ENCODE measurements at places on chromosomes 7 and 10.

DNA sequence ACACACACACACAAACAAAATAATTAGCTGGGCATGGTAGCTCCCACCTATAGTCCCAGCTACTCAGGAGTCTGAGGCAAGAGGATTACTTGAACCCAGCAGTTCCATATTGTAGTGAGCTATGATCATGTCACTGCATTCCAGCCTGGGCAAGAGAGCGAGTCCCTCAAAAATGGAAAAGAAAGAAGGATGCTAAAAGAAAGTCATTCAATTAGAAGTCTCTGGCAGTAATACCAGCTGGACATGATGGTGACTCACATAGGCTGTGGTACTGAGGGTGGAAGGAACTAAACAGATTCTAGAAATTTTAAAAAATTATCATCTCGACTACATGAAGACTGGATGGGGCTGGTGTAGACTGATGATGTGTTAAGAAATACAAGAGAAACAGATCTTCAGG is 385.3 kb downstream of the ETV1 start:
- DNase-seq, result no peak

DNA sequence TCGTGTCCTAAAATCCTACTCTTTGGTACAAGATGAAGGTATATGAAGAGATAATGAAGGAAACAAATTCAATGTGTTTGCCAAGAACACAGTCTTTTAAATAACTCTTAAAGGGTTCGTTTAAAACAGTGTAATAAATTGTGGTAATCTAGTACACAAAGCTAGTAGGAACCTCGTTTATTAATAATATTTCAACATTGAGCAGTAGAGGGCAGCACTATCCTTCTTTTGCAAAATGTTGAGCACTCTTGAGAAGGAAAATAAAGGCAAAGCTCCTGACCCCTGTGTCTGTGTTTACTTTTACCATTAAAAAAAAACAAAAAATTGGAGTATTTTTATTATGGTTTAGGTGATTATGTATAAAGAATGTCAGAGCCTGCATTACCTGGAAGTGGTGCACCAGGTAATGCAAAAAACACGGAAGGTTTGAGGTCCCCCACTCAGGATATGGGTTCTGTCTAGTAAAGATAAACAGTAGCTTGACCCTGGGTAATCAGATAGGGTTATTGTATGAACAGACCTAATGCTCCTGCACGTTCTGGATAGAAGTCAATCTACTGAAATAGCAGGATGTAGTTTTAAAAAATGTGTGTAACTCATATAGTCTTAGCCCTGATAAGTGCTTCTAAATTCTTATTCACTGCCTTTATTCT is 5.7 kb upstream of the GOT1 start:
- DNase-seq, result no peak

GRCh38 chr7:93148144-93148543 is at the start of gene SAMD9L:
SAMD9L (minus strand) TSS chr7:93148385; CDS start chr7:93135971, 12,414 bp downstream.
- no peak for DNase-seq

DNA sequence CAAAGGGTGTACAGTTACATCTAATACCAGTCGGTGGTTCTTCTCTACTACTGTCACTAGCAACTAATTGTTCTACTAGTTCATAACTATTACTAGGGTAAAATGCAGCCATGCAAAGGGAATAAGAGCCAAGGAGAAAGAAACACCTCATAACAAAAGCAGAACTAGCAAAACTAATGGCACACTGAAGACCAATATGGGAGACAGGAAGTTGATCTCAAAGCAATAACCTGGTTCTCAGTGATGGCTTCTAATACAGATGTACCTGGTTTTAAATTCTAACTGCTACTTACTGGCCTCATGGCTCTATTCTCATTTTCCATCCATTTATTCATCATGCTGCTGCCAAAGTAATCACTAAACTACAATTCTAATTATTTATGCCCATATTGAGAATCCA is 170.3 kb downstream of the SEMA3E start:
- no peak for DNase-seq

GRCh38 chr7:111012149-111012548 is 78.8 kb upstream of the LRRN3 start:
- no peak for DNase-seq

- no peak for DNase-seq
These were observed 31.2 kb downstream of the CFAP46 start for GRCh38 chr10:132910901-132911785.

- DNase-seq, result no peak
These were observed 96.0 kb upstream of the ADO start for GRCh38 chr10:62708569-62708968.

- DNase-seq, result no peak
These were observed 456.8 kb downstream of the KCNMA1 start for GRCh38 chr10:77180794-77181193.

GRCh38 chr7:96578606-96579005 is 131.0 kb downstream of the SEM1 start:
- DNase-seq, result no peak
